ENCODE measurements at places on chromosomes 7 and 10.

GRCh38 chr10:81688459-81688858, 186.5 kb upstream of the NRG3 start:
- no peak for DNase-seq

DNA sequence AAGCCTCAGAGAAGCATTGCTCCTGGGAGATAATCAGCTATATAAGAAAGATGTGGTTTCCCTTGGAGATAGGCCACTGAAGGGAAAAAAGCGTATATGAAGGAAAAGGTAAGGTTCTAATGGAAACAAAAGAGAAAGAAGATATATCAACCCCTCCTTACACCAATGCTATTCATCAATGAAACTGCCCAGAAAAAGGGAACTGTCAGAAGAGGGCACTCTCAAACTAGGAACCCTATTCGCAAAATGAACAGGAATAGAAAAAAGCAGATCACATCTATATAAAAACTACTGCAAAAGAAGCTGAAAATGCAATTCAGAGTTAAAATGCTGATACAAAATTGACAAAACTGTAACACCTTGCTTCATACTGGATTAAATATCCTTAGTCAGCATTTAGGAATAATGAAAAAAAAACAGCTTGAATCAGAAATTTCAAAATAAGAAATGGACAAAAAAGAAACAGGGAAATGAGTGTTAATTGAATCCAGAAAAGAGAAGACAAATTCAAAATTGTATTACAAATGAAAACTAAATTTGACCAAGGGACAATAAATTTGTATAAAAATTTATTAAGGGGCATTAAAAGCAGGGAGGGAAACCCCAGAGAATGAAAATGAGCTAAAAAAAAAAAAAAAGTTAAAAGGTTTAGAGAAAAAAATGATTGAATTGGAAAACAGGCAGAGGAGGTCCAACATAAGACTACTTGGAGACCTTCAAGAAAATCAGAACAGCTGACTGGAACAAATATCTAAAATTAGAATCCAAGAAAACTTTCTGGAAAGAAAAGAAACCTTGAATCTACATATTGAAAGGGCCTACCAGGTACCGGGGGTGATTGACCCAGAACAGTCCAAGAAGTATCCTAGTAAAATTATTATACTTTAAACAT, 17.9 kb downstream of the NHLRC2 start:
- DNase-seq: no peak

GRCh38 chr10:112052166-112052565, 131.4 kb downstream of the GPAM start:
- no peak for DNase-seq

GRCh38 chr10:78297997-78298396, 264.3 kb downstream of the RPS24 start:
- DNase-seq: no peak

DNA sequence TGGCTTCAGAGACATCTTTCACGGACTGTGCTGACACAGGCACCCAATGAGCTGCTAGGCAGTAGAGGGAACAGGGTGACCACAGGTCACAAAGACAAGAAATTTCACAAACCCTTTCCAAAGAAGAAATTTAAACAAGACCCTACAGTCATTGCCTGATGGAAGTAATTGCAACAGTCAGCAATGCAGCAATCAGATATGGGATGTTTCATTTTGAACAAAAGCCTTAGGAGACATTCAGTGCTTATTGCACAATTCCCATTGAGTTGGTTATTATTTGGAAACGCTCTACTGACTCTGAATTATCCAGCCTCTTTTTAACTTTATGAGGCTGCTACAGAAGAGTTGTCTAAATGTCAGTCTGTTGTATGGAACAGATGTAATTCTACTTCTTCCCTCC, 85.5 kb downstream of the ETV1 start:
- DNase-seq: no peak

DNA sequence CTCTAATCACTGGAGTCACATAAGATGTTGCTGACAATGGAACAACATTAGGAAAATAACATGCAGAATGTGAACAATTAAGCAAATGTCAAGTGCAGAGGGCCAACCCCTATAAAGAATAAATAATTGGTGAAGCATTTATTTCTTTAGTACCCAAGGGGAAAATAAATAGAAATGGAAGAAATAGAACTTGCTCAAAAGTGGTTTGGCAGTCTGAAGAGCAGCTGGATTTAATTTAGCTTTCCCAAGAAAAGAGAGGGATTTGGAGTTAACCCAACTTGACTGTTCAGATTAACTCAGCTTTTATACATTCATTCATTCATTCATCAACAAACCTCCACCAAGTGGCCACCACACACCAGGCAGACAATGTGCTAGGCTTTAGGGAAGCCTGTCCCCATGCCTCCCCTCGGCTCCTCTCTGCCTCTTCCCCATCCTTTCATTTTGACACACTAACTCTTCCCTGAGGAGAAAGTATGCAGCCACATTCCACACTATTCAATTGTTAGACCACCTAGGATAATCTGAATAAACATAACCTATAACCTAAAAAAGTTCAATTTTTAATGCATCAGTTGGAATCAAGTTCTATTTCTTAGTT, 295.5 kb downstream of the AHR start:
- DNase-seq: no peak

All from stimulated activated CD4-positive, alpha-beta T cell treated with anti-CD3 and anti-CD28 coated beads, Interleukin-4, amount 100 ng/mL, for 1 hour (primary cell).